Endothelial cell of coronary artery (primary cell): ENCODE measurements at places on chromosomes 2 and 18. TPM values are rescaled to one million over a fixed set of nuclear protein-coding genes. Genes with fewer than 3 reads are reported as not detected.

Gene SLC39A10
- 35.9 and 39.7 TPM in 2 replicates for total RNA-seq

Gene FAM124B
- 79.2 and 130 TPM in 2 replicates for total RNA-seq

Gene RIF1
- total RNA-seq = 31.6 and 37.6 TPM in 2 replicates

Gene ITGA4
- total RNA-seq = 4.6 and 22.4 TPM in 2 replicates

Gene CHRND
- not detected in 2 replicates for total RNA-seq

Gene SLC9A4
- total RNA-seq = not detected in 2 replicates
